Aorta (tissue), 5 donors: ENCODE measurements at places on chromosomes 12 and 14. TPM values are rescaled to one million over a fixed set of nuclear protein-coding genes. Genes with fewer than 3 reads are reported as not detected.

DNA sequence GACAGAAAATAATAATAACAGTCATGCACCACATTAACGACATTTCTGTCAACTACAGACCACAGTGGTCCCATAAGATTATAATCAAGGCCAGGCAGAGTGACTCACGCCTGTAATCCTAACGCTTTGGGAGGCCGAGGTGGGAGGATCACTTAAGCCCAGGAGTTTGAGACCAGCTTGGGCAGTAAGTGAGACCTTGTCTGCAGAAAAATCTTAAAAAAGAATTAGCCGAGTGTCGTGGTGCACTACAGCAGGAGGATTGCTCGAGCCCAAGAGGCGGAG lies 8.6 kb downstream of the NAB2 start:
- no peak overlapping the region for H3K27ac ChIP-seq
- H3K4me1 ChIP-seq = no peaks in the 10 kb centered on the region
- DNase-seq = peak; percentile 32
- H3K27me3 ChIP-seq = no peaks in the 10 kb centered on the region
- H3K4me3 ChIP-seq = no peak overlapping the region
- peaks cover 9% of the 10 kb centered on the region for H3K36me3 ChIP-seq

The MDP1 gene
- 15.2 TPM for total RNA-seq

The SYNDIG1L gene
- total RNA-seq = 1.2 TPM

GRCh38 chr14:53655080-53655785 lies 301.4 kb downstream of the BMP4 start:
- no peaks in the 10 kb centered on the region for H3K27me3 ChIP-seq
- H3K27ac ChIP-seq = no peak overlapping the region
- no peak for DNase-seq
- peaks cover 2% of the 10 kb centered on the region for H3K4me1 ChIP-seq
- no peak overlapping the region for H3K4me3 ChIP-seq
- no peaks in the 10 kb centered on the region for H3K36me3 ChIP-seq
